ENCODE measurements at places on chromosomes 5 and 9. TPM values are rescaled to one million over a fixed set of nuclear protein-coding genes. Genes with fewer than 3 reads are reported as not detected.

Gene VCAN
- total RNA-seq: 0.43 TPM

Gene RNF208
- 38.0 TPM for total RNA-seq

Gene ABLIM3
- total RNA-seq: 111 TPM

DNA sequence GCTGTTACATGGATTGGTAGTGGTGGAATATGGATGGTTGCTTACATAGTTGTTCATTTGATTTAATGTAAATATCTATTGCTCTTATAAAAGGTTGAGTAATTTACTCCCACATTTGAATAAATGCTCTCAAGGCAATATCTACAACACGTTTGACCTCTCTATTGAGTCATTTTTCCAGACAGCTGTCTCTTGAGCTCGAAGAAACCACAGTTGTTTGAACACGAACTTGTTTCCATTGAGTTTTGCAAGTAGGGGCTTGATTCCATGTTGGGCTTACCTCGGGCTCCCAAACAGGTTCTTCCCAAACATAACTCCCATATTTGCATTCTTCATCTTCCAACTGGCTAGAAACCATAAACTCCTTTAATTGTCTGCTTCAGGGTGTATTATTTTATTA, 115.0 kb upstream of the HMHB1 start:
- H3K4me1 ChIP-seq: no peaks in the 10 kb centered on the region
- H3K4me3 ChIP-seq: no peak overlapping the region
- no peak overlapping the region for H3K27ac ChIP-seq

GRCh38 chr5:39178861-39179260, 40.5 kb downstream of the FYB1 start:
- no peak for DNase-seq
- no peak overlapping the region for H3K4me3 ChIP-seq
- H3K27ac ChIP-seq: no peak overlapping the region
- H3K27me3 ChIP-seq: no peaks in the 10 kb centered on the region
- no peaks in the 10 kb centered on the region for H3K4me1 ChIP-seq

DNA sequence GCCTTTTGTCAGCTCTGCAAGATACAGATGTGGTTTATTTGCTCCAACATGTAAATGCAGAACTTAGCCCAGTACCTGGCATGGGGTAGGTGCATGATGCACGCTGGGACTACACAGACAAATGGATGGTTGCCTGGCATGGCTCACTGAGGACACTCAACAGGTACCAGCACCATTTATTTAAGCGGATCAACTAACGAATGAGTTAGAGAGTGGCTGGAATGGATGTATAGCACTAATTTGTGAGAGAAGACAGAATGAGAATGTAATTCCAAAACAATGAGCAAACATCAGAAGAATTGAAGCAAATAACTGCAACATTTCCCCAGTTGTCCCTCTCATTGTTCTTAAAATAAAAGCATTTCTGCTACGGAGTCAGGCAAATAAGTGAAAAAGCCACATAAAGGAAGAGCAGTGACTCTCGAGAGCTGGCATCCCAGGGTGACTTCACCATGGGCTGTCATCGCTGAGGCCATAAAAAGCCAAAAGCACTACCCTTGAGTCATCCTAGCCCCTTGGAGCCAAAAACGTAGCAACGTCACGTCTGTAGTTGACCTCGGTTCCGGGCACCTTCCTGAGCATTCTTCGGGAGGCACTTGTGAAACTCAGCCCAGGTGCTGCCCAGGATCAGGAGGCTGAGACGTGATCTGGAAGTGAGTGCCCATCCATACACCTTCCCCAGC, 290.3 kb downstream of the NSG2 start:
- 0 out of 2 replicates have a peak, but pooled peaks cover 3% of the 10 kb centered on the region for H3K4me1 ChIP-seq
- H3K27ac ChIP-seq: no peak overlapping the region
- H3K27me3 ChIP-seq: peaks cover 82% of the 10 kb centered on the region
- no peak overlapping the region for H3K4me3 ChIP-seq

- H3K4me3 ChIP-seq: no peak overlapping the region
- no peak for DNase-seq
- H3K27me3 ChIP-seq: peaks cover 70% of the 10 kb centered on the region
- no peaks in the 10 kb centered on the region for H3K36me3 ChIP-seq
- no peak overlapping the region for H3K27ac ChIP-seq
These were observed 4.6 kb upstream of the FCN1 start for GRCh38 chr9:134922066-134922931.

GRCh38 chr5:174045470-174046025, at the start of gene NSG2:
TSS of gene NSG2 (plus strand) at chr5:174045706. CDS start at chr5:174046756, 1,050 bp downstream.
- no peak within 1 kb of the TSS for H3K4me3 ChIP-seq
- no peaks in the 10 kb centered on the region for H3K36me3 ChIP-seq

DNA sequence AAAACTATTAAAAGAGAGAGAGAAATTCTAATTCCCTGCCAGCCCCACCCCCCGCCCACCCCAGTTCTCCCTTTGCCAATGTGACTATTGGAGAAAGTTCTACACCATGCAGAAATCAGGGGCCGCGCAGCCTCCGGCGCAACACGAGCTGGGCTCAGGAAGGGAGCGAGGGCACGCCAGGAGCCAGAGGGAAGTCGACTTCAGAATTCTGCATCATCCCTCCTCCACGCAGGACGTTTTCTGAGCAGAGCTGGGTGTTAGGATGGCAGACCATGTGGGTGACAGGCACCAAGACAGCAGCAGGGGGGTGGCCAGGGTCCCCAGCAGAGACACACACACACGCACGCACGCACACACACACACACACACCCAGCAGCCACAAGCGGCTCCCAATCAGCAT, 72.6 kb downstream of the PTCH1 start:
- H3K27ac ChIP-seq: no peak overlapping the region
- H3K27me3 ChIP-seq: no peaks in the 10 kb centered on the region
- peaks cover 6% of the 10 kb centered on the region for H3K36me3 ChIP-seq
- no peak overlapping the region for H3K4me3 ChIP-seq
- no peaks in the 10 kb centered on the region for H3K4me1 ChIP-seq

- 0 out of 2 replicates have a peak, but pooled peaks cover under 1% of the 10 kb centered on the region for H3K4me1 ChIP-seq
- no peak for DNase-seq
- H3K27ac ChIP-seq: no peak overlapping the region
- H3K4me3 ChIP-seq: no peak overlapping the region
- H3K27me3 ChIP-seq: no peaks in the 10 kb centered on the region
These were observed 60.5 kb downstream of the GLDC start for GRCh38 chr9:6584881-6585597.

- no peaks in the 10 kb centered on the region for H3K27me3 ChIP-seq
- no peak overlapping the region for H3K27ac ChIP-seq
- no peak for DNase-seq
These were observed 185.5 kb downstream of the DMRT2 start for GRCh38 chr9:1235650-1236049.

- H3K36me3 ChIP-seq: peaks cover 18% of the 10 kb centered on the region
- H3K27ac ChIP-seq: peak within 1 kb of the TSS; percentile 51
- H3K4me3 ChIP-seq: peak within 1 kb of the TSS; percentile 65
- DNase-seq: no peak
- no peaks in the 10 kb centered on the region for H3K27me3 ChIP-seq
These were observed at the start of gene GOLGA2 for GRCh38 chr9:128275198-128276007. TSS of gene GOLGA2 (minus strand) at chr9:128276007. CDS start at chr9:128275976, 31 bp downstream.

- no peaks in the 10 kb centered on the region for H3K36me3 ChIP-seq
- H3K27ac ChIP-seq: no peak overlapping the region
- no peaks in the 10 kb centered on the region for H3K27me3 ChIP-seq
- DNase-seq: no peak
These were observed 160.4 kb downstream of the ESM1 start for GRCh38 chr5:54825005-54825404.
